A172 (cell line): ENCODE measurements at places on chromosomes 12 and 14. TPM values are rescaled to one million over a fixed set of nuclear protein-coding genes. Genes with fewer than 3 reads are reported as not detected.

- DNase-seq, result no peak
These were observed 147.4 kb downstream of the SLC38A4 start for GRCh38 chr12:46678426-46678825.

GPD1 gene
- total RNA-seq, result 0.29 and 3.8 TPM in 2 replicates

LRCOL1 gene
- 1.1 and 1.4 TPM in 2 replicates for total RNA-seq

- DNase-seq, result no peak
These were observed 84.1 kb downstream of the TTC7B start for GRCh38 chr14:90732139-90732538.

GRCh38 chr14:38243696-38244240 lies 12.1 kb downstream of the CLEC14A start:
- no peak for DNase-seq

KLHL33 gene
- not detected in 2 replicates for total RNA-seq

DNA sequence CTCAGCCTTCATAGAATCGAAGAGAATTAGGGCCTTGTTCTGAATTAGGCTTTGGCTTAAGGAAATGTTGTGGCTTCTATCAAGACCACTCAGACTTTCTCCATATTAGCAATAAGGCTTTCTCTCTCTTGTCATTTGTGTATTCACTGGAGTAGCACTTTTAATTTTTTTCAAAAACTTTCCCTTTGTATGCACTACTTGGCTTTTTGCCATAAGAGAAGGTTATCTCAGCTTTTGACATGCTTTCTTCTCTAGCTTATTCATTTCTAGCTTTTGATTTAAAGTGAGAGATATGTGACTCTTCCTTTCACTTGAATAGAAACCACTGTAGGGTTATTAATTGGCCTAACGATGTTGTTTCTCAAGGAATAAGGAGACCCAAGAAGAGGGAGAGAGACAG lies 244.2 kb downstream of the GPHN start:
- no peak for DNase-seq

KRT79 gene
- 0.26 and 0.33 TPM in 2 replicates for total RNA-seq

NR2C1 gene
- 15.6 and 22.2 TPM in 2 replicates for total RNA-seq

ZNF605 gene
- total RNA-seq, result 2.9 and 4.0 TPM in 2 replicates

PDE3A gene
- not detected in 2 replicates for total RNA-seq

GRCh38 chr14:72744416-72745120 lies 149.3 kb downstream of the DPF3 start:
- no peak for DNase-seq

DNA sequence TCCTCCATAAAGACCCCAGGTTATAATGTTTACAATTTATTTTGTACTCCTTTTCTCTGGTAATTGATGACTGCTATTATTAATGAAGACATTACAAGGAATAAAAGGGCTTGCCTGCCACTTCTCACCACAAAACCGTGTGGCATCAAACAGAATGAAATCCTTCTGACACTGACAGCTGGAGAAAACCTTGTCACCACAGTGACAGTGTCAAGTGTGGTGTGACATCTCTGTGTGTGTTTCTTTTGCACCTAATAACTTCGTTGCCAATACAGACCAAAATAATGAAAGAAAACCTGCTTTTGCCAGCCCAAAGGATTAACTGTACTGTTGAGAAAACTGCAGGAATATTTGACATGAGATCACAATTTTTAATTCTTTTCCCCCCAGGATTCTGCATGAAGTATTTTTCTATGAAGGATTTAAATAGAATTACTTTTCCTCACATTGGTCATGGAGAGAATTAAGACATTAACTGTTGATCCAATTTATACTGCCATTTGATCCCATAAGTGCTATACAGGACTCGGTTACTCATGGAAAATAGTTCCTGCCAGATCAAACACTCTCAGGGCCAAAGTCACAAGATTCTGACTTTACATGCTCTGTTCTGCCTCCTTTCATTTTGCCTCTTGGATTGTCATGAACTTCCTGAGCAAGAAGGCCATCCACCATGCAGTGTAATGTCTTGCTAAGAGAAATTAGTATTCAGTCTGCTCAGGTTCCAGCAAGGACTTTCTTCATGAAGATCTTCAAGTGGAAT lies 60.4 kb upstream of the IFNG-AS1 start:
- DNase-seq, result no peak

- DNase-seq, result no peak
These were observed 86.3 kb upstream of the NRXN3 start for GRCh38 chr14:78083837-78084236.

DNA sequence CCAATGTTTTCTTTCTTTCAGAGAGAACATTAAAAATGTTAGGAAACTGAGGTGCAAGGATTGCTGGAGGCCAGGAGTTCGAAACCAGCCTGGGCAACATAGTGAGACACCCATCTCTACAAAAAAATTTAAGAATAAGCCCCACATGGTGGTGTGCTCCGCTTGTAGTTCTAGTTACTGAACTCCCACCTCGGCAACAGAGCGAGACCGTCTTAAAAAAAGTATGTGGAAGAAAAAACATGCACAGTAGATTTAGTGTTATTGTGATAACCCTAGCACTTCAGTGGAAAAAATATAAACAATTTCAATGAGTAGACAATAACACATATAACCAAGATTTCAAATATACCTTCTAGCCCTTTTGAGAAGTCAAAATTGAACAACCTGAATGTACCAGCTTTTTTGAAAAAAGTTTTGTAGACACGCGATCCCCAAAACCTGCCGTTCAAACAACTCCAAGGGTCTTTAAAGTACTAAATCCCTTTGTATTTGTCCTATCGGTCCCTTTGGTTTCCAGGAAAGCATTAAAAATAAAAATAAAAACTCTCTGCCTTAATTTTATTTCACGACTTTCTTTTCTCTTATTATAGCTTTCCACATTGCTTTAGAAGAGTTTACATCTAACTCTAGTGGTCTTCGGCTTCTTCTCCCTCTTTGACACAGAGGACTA lies 1.0 kb upstream of the ANO6 start:
- DNase-seq, result peak; percentile 31

GRCh38 chr12:90682398-90682797 lies 272.6 kb downstream of the CCER1 start:
- no peak for DNase-seq

- DNase-seq, result no peak
These were observed 51.5 kb upstream of the CMKLR1 start for GRCh38 chr12:108390495-108391203.

ESYT1 gene
- 119 and 164 TPM in 2 replicates for total RNA-seq

GRCh38 chr14:22483863-22484593 lies 105.0 kb downstream of the DAD1 start:
- no peak for DNase-seq

- DNase-seq, result no peak
These were observed 336.8 kb upstream of the TMTC1 start for GRCh38 chr12:30120522-30120921.

DNA sequence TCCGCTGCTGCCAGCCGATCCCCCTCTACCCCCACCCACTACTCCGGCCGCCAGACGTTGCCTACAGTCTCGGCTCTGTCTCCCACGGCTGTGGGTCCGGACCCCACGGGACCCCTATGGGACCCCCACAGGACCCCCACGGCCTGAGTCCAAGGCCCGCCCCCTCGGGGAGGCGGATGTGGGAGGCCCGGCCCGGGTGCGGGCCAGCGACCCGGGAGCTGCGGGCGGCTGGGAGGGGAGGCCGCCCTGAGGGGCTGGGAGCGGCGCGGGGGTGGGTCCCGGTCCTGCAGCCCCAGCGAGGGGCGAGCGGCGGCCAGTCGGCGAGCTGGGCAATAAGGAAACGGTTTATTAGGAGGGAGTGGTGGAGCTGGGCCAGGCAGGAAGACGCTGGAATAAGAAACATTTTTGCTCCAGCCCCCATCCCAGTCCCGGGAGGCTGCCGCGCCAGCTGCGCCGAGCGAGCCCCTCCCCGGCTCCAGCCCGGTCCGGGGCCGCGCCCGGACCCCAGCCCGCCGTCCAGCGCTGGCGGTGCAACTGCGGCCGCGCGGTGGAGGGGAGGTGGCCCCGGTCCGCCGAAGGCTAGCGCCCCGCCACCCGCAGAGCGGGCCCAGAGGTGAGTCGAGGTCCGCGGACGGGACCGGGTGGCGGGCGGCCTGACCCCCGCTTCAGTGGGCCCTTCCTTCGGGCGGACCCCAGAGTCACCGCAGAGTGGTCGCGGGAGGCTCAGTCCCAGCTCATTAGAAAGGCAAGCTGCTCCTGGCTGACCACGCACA lies at the start of gene ACVRL1:
Gene ACVRL1 (plus strand): TSS at position 422 of the 773 bp plus-strand sequence. CDS start 4,971 bp downstream, outside the sequence.
- no peak for DNase-seq

DNA sequence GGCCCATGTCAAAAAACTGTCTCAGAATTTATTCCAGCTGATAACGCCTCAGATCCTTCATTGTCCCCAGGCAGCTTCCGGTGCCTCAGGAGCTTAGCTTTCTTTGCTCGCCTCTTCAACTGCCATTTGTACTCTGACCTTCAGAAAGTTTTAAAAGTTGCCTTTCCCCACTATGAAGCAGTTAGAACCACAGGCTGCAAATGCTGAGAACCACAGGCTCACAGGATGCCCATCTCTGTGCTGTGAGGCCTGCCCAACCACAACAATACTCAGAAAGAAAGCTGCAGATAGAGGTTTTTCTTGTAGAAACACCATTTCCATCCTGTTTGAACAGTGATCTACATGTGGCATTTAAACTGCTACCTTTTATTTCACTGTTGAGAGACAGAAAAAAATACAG lies 131.1 kb downstream of the PRKCH start:
- DNase-seq, result no peak

GRCh38 chr12:52284562-52285171 lies 6.7 kb downstream of the KRT81 start:
- DNase-seq, result no peak

DNA sequence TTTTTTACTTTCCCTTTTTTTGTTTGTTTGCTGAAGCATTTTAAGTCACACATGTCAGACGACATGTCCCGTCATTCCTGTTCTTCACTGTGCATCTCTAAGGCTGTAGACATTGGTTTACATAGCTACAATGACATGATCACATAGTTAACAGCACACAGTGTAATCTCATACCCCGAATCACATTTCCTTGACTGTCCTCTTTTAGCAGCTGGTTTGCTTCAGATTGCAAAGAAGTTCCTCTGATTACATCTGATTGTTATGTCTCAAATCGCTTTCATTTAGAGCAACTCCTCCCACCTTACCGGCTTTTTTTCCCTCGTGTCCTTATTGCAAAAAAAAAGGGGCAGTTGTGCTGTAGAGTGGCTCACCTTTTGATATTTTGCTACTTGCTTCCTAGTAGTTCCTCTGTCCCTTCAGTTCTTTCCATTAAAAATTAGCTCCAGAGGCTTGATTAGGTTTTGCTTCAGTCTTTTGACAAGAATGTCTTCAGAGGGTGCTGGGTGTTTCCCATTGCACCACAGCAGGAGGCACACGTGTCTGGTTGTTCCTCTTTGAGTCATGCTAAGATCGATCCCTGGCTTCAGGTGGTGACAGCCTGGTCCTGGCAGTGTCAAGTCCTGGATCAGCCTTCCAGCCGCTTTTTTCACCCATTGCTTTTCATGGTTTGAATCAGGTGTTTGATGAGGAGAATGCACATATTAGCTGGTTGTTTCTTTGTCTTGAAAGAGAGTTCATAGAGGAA lies 35.0 kb downstream of the ZNF664 start:
- no peak for DNase-seq

DNA sequence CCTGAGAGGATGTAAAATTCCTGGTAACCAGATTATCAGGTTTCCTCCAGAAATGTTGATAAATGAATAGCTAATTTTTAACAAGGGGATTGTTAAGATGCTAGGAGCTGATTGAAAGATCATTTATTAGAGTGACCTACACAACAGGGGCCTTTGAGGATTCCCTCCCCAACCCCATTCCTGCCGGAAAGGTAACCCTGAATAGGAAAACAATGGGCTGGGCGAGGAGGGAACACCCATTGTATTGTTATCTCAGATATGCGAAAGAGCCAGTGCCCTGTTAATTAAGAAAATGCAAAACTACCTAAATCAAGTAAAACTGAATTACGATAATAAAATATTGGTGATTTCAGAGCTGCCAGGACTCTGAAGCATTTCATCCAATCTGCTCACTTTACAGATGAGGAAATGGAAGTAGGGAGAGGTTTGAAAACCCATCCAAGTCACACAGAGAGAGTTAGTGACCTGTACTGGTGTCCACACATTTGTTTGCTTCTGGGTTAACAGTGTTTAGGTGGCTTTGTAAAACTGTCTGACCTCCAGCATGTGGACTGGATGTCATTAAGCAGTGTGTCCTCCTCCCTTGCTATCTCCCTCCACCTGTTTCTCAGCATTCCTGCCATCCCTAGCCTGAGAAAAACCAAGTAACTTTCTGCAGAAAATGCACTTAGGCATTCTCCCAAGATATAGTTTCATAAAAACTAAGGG lies 214.8 kb downstream of the TTC6 start:
- DNase-seq, result no peak

GRCh38 chr14:20560961-20561360 lies at the start of gene RNASE9:
Gene RNASE9 (minus strand): TSS chr14:20561047.
- DNase-seq, result no peak

- DNase-seq, result no peak
These were observed 8.1 kb downstream of the OSBPL8 start for GRCh38 chr12:76551482-76551888.

DNA sequence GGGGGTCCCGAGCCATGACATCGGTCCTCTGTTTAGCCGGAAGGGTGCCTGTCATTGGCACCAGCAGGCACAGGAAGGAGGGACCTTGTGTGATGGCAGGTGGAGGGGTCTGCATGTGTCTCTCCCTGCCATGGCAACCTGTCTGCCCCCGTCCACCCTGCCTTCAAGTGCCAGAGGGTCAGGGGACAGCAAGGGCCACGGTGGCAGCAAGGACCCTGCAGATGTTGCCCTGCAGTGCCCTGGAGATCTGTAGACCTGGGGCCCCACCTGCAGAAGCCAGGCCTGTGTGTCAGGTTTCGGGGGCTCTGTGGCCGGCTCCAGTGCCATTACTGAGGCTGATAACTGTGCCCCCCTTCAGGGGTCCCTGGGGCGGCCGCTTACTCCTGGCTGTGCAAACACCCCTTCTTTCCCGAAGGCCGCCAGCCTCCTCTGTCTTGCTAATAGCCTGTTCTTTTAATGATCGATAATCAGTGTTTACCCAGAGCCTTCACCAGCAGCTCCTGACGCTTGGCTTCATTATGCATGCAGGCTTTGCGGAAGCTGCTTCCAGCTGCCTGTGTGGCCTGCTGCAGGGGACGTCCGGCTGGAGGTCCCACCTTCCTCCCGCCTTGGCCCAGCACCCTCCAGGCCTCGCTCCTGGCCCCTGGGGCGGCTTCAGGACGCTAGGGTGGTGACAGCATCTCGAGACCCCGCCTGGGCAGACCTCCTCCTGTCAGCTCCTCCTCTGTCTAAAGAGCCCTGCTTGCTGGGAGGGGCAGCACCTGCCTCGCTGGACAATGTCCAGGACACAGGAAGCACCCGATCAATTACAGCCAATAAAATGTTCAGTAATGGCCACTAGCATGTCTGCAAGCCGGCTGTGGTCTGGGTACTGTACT lies 153.0 kb downstream of the KIF26A start:
- DNase-seq, result no peak

DNA sequence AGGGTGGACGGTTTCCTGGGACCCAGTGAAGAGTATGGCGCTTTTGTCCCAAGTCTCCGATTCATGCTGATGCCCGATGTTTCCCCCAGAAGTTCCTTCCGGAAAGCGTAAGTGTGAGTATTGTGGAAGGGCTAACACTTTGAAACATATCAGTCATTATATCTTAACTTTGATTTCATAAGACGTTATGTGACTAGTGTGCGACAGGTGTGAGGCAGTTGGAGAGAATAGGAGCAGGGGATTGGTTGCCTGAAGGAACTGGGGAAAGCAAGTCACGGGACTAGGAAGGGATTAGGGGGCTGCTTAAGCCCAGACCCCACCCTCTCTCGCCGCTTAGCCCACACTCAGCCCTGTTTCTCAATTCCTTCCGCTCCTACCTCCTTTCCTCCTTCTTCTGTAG lies 154.9 kb downstream of the CHST11 start:
- no peak for DNase-seq

ERG28 gene
- total RNA-seq, result 6.1 and 6.4 TPM in 2 replicates
